Activated T-cell treated with anti-CD3 and anti-CD28 coated beads, Interleukin-2, amount 50 U/mL, for 24 hours (primary cell): ENCODE measurements at places on chromosomes 1 and 21.
A peak's percentile ranks its signal among the peaks of the same experiment; 100 is the strongest.

DNA sequence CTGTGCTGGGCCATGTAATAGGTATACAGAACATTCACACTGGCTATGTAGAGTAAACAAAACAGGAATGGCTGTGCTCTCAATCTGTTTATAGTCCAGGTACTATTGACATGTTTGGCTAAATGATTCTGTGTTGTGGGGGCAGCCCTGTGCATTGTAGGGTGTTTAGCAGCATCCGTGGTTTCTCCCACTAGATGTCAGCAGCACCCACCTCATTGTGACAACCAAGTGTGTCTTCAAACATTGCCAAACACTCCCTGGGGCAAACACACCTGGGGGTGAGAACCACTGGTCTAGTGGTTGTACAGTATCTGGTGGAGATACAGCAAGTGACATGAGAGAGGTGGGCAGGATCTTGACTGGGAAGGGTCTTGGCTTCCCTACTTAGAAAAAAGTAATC, 80.4 kb upstream of the SPATA6 start:
- DNase-seq, result no peak

DNA sequence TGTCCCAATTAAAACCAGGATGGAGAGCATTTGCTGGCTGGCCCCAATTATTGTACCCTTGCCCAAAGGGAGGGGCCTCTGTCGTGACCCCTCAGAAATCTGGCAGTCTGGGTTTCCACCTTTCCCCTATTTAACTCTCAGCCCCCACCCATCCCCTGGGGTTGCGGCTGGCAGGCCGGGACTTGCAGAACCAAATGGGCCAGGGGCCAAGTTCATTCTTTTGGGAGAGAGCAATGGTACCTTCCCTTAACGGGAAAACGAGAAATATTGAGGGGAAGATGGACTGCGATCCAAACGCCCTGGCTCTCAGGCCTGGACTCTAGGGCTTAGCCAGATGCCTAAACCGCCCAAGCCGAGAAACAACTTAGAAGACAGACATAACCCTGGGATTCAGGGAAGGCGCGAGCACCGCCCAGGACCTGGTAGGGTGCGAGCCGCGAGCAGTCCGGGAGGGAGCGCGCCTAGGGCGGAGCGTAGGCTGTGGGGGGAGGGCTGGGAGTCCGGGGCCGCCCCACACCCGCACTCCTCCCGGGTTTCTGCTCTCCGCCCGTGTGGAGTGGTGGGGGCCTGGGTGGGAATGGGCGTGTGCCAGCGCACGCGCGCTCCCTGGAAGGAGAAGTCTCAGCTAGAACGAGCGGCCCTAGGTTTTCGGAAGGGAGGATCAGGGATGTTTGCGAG, at the start of gene SLC27A3:
SLC27A3 (plus strand) TSS at position 628 of the 678 bp plus-strand sequence. CDS start 91 bp downstream, outside the sequence.
- no peak for DNase-seq

GRCh38 chr1:209879539-209879938, 51.8 kb downstream of the UTP25 start:
- DNase-seq, result no peak

- no peak for DNase-seq
Measured at GRCh38 chr1:99827970-99828369, 22.2 kb upstream of the AGL start.

DNA sequence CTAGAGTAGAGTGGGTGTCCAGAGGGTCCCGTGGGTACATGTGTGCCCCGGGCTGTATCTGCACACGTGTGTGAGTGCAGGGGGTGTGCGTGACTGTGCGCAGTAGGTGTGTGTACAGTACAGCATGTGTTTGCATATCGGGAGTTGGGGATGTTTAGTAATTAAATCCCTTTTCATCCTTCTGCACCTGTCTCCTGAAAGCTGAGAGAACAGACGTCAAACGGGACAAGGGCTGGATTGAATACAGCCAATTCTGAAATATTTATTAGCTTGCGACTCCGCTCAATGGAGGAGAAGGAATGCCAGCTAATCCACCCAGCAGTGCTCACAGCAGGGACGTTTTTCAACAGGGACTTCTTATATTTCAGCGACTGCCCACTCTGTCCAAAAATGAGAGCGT, 44.7 kb upstream of the CASZ1 start:
- no peak for DNase-seq

DNA sequence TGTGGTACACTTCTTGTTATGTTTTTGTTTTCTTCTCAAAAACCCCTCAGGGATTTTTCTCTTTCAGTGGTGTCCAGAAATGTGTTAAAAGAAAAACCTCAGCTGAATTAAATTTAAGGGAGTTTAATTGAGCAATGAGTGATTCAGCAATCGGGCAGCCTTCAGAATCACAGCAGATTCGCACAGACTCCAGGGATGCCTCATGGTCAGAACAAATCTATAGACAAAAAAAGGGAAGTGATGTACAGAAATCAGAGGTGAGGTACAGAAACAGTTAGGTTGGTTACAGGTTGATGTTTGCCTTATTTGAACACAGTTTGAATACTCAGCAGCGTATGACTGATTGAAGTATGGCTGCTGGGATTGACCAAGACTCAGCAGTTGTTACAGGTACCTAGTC, 86.2 kb downstream of the TLR5 start:
- DNase-seq, result no peak

DNA sequence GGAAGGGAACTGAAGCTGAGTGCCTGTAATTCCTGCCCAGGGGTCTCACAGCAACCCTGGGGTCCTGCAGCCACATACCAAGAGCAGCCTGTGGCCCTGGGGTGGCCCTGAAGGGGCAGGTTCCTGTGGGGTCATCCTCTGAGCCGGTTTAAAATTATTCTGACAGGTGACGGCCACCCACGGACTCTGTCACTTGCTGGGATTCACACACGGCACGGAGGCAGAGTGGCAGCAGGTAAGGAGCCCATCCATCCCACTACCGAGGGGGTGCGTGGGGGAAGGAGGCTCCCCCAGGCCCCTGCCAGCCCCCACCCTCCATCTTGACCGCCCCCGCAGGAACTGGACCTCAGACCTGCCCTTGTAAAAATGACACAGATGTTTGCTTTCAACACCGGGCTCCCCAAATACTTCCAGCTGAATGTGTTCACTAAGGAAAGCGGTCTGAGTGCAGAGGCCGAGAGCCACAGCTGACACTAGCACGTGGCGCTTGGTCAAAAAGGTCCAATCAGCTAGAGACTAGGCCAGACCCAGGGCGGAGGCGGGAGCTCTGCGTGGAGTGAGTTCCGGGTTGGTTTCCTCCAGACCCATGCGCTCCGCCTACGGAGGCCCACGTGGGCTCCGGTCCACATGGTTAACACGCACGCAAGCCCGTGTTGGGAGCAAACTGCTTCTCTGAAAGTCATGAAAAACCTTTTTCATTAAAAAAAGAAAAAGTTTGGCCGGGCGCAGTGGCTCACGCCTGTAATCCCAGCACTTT, 10.0 kb downstream of the YBEY start:
- DNase-seq, result peak; percentile 70

GRCh38 chr1:18816808-18817207, 42.7 kb downstream of the TAS1R2 start:
- DNase-seq, result no peak

DNA sequence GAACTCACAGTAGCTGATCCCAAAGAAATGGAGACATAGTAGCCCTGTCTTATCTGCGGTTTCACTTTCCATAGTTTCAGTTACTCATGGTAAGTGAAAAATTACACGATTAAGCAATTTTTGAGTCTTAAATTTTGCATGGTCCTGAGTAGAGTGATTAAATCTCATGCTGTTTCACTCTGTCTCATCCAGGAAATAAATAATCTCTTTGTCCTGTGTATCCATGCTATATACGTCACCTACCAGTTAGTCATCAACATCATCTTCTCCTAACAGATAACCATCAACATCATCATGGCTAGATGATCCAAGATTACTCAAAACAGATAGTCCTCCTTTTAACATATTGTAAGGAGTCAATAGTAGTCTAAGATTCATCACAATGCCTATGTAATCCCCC, 1589.3 kb downstream of the BRINP3 start:
- no peak for DNase-seq

GRCh38 chr1:204726478-204726877, 40.9 kb upstream of the LRRN2 start:
- no peak for DNase-seq

DNA sequence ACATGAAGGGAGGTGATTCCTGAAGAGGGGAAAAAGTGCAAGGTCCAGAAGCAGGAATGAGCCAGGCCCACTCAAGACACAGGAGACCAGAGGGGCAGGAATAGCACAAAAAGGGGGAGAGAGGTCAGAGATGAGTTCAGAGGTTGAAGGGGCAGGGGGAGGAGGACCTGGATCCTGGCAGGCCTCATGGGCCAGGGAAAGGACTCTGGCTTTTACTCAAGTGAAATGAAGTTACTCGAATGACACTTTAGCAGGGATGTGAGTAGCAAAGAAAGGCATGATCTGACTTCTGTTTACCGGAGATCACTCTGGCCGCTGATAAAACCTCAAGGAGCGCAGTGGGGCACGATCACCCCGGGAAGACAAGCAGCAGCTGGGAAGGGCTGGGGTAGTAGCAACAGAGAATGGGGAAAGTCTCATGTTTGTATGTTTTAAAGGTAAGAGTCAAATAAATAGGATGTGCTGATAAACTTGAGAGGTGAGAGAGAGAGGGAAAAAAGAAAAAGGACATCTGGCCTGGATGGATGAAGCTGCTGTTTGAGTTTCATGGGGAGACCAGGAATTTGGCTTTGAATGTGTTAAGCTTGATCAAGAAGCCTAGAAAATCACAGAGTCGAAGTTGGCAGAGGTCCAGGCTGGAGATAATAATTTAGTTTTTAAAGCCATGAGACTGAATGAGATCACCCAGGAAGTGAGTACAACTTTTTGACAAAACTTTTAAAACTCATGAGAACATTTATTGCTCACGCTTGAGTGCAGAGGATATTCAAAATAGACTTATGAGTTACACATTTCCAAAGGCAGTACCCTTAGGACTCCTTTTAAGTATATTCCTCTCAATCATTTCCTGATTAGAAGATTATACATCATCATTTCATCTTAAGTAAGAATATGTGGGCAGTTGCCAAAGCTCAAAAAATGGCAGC, 156.0 kb downstream of the RERE start:
- no peak for DNase-seq

DNA sequence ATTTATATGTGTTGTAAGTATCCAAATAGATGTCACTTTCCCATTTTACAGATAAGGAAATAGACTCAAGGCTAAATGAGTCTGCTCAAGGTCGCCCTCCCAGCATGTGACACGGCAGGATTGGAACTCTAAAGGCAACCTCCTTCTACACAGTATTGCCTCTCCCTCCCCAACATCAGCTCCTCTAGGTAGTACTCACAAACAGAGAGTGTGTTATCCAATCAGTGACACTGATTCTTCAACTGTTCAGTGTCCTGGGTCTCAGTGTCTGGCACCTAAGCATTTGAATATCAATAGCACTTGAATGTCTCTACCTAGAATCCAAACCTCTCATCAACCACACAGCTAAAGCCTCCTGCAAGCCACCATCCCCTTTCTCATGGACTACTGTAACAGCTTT, 87.1 kb downstream of the DAB1 start:
- no peak for DNase-seq
